ENCODE measurements at places on chromosomes 3 and 15.
A peak's percentile ranks its signal among the peaks of the same experiment; 100 is the strongest.

GRCh38 chr3:103963599-103963998 lies 1403.1 kb upstream of the ALCAM start:
- DNase-seq: no peak

DNA sequence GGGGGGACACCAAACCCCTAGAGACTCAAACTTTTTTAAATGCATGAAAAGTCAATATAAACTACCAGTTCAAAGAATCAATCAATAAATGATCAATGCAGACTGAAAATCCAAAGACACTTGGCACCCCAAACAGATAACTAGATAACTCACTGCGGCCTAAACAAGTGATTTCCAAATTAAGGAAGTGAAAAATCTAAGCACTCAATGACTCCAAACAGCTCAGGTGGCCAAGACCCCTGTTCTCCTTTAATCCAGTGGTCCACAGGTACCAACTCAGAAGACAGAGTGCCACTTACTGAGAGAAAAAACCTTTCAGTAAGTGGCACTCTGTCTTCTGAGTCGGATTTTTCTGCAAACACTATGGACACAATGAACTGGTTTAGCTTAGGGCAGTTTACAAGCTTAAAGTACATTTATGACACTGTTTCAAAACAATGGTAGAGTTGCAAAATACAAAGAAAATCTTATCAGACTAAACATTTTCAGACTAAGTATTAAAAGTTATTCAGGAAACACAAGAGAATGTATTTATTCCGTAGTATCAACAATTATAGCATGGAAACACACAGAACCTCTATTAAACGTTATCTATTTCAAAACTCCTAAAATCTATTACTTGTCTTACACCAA lies 4.7 kb downstream of the DLG1 start:
- no peak for DNase-seq

GRCh38 chr3:71056327-71056726 lies 527.2 kb downstream of the FOXP1 start:
- no peak for DNase-seq

DNA sequence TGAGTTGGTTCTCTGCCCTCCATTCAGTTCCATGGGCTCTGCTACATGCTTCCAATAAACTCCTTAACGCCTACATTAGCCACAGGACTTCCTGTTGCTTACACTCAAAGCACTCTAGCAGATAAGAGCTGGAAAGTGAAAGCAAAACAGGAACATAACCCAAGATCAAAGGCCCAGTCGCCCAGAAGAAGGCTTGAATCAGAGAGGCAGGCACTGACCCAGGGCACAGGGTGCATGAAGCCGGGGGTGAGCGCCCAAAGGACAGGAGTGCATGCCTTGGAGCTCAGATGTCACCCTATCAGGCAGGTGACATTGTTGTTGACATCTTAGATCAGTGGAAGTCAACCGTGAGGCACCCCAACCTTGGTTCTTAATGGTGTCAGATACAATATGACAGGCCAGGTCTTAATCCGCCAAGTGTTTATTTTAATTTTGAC lies 235.1 kb downstream of the UACA start:
- DNase-seq: peak; percentile 11

- DNase-seq: no peak
Measured at GRCh38 chr3:106877627-106878026, 499.6 kb upstream of the CCDC54 start.

- no peak for DNase-seq
Measured at GRCh38 chr3:11328196-11328945, 56.2 kb downstream of the ATG7 start.

DNA sequence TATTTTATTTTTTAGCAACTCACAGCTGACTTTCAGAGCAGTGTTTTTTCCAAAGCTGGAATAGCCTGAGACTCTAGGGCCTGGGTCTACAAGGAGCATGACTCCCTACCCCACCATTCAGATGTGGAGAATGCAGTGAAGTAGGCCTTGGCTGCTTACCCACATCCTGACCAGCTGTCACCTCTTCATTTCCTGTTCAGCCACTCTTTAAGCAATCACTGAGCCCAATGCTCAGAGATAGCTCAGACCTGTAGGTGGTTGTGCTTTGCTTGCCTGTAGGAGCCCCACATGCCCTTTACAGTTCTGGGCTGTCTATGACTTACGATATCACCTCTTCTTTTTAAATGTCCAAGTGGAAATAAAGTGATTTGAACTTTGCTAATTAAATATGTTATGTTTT lies 148.1 kb downstream of the NEK11 start:
- no peak for DNase-seq

- no peak for DNase-seq
Measured at GRCh38 chr3:192820161-192820560, 92.8 kb upstream of the FGF12 start.

GRCh38 chr15:22815766-22816165 lies 22.7 kb upstream of the NIPA2 start:
- DNase-seq: no peak

- no peak for DNase-seq
Measured at GRCh38 chr15:71515375-71516186, 294.8 kb upstream of the NR2E3 start.

GRCh38 chr3:35079403-35079802 lies 559.9 kb upstream of the ARPP21 start:
- DNase-seq: no peak

- peak; percentile 19 for DNase-seq
Measured at GRCh38 chr3:148379763-148380382, 317.8 kb upstream of the AGTR1 start.

GRCh38 chr15:78709263-78709882 lies 68.4 kb upstream of the CHRNB4 start:
- peak; percentile 38 for DNase-seq

DNA sequence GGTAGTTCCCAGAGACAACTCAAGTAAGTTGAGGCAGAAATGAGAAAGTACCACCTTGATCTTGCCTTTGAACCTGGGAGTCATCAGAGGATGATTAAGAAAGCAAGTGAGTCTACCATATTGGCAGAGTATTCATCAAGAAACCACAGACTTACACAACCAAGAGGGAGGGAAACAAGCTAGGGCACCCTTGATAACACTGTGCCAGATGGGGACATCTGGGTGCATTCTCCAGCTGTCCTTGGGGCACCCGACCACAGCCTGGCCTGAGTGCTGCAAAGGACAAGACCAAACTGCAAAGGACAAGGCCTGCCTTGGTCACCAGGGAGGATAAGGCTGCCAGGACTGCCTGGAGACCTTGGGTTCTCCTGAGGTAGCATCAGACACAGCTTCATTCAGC lies 553.6 kb downstream of the EPHB1 start:
- no peak for DNase-seq

DNA sequence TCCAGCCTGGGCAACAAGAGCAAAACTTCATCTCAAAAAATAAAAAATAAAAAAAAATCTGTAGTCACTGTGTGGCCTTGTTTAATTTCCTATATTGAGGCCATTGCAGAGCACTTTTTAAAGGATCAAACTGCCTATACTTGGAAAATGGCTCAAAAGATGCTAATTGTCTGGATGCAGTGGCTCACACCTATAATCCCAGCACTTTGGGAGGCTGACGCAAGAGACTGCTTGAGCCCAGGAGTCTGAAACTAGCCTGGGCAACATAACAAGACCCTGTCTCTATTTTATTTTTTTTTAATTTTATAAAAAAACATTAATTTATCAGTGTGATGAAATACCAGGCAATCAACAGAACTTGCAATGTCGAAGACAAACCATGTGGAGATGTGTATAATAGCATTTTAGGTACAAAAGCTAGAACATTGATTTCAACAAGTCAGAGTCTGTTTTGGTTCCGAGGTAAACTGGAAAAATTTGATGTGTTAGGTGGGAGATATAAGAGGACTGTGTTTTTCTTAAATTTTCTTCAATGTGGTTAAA lies 47.0 kb upstream of the SETD2 start:
- no peak for DNase-seq

- DNase-seq: no peak
Measured at GRCh38 chr15:71529361-71529760, 281.0 kb upstream of the NR2E3 start.

- DNase-seq: no peak
Measured at GRCh38 chr3:28050885-28051284, 190.5 kb upstream of the CMC1 start.

DNA sequence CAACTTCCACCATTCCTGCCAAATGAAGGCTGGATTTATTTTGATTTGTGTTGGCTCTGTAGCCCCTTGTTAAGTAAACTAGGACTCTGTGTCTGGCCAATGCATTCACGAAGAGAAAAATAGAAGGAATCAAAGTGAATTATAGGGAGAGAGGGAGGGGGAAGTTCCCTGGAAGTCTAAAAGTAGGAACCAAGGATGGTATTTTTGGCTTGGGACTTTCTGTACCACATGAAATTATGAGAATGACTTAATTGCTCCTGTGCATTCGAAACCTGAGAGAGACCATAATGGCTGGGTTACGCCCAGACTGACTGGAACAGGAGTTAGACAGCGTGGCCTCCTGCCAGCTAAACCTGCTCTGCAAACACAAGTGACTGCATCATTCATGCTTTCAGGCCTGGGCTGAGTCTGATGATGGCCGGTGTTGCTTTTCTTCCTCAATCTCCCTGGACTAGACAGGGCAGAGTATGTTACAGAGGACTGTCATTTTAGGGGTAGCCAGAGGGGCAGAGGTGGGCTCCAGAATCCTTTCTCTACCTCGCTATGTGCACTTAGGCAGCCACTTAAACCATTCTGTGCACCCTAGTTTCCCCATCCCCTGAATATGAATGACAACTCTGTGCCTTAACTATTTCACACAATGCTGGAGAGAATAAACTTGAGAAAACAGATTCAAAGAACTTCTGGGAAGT lies 58.9 kb downstream of the MYO1E start:
- DNase-seq: peak; percentile 79

DNA sequence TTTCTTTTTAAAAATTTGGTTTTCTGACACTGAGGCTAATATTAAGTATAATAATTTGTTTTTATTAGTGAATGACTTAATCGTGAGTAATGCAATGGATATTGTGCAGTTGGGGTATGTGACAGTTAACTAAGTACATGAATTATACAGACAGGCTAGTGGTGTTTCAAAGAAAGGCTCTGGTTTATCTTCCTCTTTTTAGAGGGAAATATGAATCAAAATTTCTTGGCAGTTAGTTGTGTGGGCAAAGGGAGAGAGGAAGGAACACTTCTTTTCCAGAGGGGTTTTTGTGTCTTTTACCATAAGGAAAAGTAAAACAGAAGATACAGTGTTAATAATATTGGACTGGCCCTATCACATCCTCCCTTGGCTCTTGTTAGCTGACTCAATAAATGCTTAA lies 2.7 kb downstream of the ZNF654 start:
- DNase-seq: no peak

DNA sequence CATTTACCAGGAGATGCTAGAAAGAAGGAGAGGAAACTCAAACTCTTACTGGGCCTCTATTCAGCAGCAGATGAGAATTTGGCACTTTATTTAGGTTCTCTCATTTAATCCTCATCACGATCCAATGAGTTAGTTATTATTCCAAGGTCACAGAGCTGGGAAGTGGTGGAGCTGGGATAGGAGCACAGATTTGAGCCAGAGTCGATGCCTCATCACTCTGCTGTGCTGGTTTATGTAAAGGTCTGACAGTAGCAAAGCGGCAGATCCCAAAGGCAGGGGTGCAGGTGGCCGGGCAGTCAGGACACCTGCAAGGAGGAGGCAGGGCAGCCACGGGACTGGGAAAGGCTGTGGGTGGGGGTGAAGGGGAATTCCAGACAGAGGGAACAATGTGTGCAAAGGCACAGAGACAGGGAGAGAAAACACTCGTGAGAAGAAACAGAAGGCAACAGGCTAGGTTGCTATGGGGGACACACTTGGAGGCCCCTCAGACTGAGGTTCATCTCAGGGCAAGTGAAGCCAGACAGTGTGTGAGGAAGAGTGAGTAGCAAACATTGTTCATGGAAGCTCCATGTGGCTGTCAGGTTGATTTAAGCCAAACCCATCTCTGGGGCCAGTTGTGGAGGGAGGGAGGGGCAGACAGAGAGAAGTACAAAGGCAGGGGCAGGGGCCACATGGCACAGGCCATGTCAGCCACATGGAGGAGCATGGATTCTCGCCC lies 26.8 kb downstream of the RAB6B start:
- no peak for DNase-seq

DNA sequence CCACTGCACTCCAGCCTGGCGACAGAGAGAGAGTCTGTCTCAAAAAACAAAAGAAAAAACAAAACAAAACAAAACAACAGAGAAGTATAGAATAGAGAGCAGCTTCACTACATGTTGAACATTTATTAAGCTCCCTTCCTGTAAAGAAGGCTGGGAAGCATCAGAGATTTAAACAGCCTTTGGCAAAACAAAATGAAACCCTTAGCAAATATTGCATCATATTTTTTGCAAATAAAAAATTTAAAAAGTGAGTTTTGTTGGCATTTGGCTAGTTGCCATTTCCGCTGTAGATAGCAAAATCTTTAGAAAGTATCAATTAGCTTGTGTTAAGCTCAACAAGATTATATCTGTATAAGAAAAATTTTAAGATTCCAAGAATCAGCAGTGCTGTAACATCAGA lies 151.2 kb downstream of the SERPINI1 start:
- DNase-seq: no peak

DNA sequence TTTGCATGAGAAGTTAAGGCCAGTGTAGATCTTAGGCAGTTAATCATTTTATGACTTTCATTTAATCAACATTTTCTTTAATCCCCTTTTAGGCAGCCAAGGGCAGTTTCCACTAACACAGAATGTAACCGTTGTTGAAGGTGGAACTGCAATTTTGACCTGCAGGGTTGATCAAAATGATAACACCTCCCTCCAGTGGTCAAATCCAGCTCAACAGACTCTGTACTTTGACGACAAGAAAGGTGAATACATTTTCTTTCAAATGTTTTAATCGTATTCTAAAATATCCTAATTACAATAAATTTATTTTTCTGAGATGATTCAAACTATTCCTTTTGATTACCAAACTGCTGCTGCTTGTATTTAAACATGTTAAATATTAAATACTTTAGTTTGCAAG lies 843.2 kb downstream of the CADM2 start:
- peak; percentile 4 for DNase-seq

DNA sequence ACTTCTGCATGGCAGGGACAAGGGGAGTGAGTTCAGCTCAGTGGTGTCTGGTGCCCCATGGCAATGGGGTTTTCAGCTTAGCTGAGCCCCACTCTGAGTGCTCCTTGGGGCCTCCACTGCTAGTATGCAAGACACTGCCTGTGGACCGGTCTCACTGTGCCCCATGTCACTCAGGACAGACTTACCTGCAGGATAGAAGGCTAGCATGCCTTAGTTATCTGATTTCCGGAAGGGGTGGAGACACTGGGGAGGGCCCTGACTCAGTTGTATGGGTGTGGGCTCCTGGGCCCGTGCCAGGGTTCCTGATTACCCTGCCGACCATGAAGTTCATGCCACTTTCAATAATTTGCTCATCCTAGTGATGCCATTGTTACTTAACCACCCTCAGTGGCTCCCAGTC lies 4.3 kb upstream of the SLC6A20 start:
- no peak for DNase-seq

GRCh38 chr15:49721091-49721490 lies 100.2 kb downstream of the DTWD1 start:
- DNase-seq: no peak

GRCh38 chr3:168493412-168494205 lies 397.9 kb upstream of the GOLIM4 start:
- no peak for DNase-seq

- no peak for DNase-seq
Measured at GRCh38 chr15:78810003-78810361, 1.3 kb downstream of the ADAMTS7 start.

Measured in NCI-H345 (cell line).